ENCODE measurements at places on chromosomes 12 and 14.
A peak's percentile ranks its signal among the peaks of the same experiment; 100 is the strongest.

- no peak for DNase-seq
Observed at GRCh38 chr14:59358784-59359183, 106.4 kb downstream of the GPR135 start.

- no peak for DNase-seq
Observed at GRCh38 chr14:24513009-24513408, 4.9 kb upstream of the CMA1 start.

- no peak for DNase-seq
Observed at GRCh38 chr14:66709291-66709690, 201.3 kb downstream of the GPHN start.

DNA sequence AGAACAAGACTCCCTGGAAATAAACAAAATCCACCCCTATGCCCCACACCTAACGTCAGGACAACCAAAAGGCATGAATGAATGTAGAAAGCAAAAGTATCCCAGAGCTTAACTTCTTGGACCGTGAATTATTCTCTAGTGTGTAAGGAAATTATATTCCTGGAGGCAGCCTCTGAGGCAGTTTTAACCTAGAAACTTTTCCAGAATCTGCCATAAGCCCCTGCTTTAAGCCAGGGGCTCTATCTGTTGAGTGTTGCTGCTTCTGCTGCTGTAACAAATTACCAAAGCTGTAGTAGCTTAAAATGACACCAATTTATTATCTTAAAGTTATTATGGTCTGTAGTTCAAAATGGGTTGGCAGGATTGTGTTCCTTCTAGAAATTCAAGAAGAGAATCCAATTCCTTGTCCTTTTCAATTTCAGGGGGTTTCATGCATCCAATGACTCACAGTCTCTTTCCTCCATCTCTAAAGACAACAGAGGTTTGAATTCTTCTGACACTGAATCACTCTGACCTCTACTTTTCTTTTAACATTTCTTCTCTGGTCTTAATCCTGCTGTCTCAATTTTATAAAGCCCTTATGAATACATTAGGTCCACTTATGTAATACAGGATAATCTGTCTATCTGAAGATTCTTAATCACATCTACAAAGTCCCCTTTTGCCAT lies 242.7 kb downstream of the ATXN7L3B start:
- no peak for DNase-seq

DNA sequence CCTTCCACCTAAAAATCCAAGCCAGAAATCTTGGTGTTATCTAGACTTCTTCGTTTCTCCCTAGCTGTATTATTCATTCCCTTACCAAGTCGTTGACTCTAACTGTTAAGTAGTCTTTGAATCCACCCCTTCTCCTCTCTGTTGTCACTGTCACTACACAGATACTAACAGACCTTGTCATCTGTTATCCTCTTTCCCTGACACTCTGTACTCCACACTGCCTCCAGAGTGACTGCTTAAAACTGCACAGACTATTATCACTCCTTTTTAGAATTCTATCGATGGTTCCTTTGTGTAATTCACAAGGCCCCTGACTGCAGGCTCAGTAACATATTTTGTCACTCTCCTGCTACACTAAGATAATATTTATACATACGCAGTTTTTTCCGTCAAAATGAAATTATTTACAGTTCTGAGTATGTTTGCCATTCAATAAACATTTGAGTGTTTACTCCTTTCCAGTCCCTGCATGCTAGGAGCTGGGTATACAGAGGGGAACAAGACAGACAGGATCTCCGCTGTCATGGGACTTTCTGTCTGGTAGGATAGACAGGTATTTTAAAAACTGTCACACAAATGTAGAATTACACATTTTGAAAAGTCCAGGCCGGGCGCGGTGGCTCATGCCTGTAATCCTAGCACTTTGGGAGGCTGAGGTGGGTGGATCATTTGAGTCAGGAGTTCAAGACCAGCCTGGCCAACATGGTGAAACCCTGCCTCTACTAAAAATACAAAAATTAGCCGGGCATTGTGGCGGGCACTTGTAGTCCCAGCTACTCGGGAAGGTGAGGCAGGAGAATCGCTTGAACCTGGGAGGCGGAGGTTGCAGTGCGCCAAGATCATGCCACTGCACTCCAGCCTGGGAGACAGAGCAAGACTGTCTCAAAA lies 3.8 kb downstream of the MARS1 start:
- no peak for DNase-seq

DNA sequence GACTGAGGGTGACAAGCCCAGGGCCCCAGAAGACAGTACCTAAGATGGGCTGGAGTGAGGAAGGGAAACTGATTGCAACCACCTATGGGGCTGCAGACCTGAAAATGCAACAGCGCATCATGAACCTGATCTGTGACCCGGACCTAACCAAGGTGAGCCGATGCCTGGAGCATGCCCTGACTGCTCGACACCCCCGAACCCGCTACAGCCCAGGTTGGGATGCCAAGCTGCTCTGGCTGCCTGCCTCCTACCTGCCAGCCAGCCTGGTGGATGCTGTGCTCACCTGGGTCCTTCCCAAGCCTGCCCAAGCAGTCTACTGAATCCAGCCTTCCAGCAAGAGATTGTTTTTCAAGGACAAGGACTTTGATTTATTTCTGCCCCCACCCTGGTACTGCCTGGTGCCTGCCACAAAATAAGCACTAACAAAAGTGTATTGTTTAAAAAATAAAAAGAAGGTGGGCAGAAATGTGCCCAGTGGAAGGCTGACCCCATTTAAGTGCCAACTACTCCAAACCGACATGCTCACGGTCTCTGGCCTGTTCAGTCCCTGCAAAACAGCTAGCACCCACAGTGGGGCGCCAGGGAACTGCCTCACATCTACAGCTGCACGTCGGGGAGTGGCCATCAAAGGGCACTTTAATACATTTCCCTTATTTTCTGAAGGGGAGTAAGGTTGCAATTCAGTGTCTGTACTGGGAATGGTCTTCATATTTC lies 4.2 kb downstream of the RDH5 start:
- DNase-seq = no peak

DNA sequence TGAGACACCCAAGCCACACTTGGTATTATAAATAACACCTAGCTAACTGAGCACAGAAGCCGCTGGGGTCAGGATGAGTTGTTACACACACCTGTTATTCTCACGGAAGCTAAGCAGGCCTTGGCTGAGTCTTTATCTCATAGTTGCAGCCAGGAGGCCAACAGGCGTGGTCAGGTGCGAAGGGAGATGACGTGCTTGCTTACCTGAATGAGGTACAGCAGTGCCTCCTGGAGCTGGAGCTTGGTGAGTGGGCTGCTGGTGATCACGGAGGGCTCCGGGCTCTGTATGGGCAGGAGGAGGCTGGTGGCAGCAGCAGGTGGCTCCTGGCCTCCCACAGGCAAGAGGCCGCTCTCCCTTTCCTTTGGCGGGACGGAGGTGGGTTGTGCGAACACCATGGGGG lies 30.4 kb upstream of the CACNA2D4 start:
- no peak for DNase-seq

- no peak for DNase-seq
Observed at GRCh38 chr14:80080601-80081000, 130.7 kb downstream of the DIO2 start.

- no peak for DNase-seq
Observed at GRCh38 chr12:124464830-124465229, 102.6 kb downstream of the NCOR2 start.

DNA sequence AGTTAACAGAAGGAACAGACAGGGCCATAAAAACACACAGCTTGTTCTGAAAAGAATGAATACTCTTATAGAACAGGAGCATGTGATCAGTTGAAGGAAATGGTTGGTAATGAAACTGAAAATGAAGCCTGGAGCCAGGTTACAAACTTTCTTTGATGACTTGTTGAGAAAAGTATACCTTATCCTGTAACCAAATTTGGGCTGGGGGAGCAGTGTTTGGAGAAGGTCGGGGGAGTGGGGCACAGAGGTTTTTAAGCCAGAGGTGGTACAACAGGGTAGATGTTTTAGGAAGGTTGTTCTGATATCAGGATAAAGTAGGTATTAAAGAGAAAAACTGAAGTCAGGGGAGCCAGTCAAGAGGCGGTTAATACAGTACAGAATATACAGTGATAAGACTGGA lies 8.2 kb downstream of the GOLT1B start:
- DNase-seq = no peak

DNA sequence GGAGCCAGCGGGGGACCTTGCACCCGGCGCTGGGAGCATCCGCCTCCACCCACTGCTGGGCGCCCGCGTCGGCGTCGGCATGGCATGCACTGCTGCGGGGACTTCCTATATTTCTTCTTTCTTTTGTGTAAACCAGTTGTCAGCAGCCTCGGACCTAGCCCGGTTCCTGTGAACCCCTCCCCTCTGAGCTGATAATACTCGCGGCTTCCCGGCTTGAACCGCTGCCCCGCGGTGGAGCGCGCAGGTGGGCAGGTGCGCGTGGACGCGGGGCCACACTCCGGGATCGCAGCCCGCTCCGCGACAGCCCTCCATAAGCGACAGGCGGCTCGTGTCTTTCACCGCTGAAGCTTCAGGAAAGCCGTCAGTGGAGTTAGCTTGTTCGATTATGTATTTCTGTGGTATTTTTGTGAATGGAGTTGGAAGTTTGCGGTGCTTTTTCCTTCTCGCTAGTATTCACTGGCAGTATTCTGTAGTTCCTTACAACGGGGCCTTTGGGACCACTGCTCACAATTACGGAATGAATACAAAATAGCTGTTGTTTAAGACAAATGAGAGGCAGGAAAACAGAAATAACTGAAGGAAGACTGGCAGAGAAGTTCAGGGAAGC lies 870 bp downstream of the BMAL2 start:
- DNase-seq = no peak

GRCh38 chr12:52035190-52035589 lies 16.1 kb upstream of the NR4A1 start:
- no peak for DNase-seq

DNA sequence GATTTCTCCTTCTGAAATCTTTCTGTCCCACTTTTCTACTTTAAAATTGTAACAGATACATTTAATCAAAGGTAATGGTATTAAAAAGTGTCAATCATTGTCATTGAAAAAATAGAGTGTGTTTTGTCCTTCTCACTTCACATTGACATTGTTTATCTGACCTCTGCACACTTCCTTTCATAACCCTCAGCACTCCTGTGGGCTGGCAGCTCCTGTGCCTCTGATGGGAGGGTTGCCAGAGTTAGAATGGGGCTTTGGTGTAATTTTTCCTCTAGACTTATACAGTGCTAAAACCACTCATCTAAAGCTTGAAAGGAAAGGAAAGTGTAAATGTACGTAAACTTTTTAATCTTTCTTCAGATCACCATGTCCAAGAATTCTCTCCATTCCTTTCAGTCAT lies 23.7 kb downstream of the KCNA1 start:
- no peak for DNase-seq

DNA sequence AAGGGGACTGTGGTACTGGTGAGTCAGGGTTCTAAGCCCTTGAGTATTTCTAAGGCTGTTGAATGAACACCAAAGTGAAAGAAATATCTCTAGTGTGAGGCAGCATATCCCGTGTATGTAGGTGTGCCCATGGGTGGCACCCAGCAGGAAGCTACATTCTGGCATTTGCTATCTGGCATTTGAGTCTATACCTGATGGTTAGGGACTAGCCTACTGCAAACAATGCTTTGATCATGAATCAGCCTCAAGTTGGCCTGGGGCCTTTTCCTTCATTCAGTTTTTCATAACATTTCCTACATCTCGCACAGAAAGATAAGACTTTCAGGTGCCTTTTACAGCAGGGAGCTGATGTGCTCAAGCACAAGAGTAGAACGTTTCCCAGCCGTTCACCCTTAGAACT lies 85.7 kb upstream of the E2F7 start:
- DNase-seq = no peak

DNA sequence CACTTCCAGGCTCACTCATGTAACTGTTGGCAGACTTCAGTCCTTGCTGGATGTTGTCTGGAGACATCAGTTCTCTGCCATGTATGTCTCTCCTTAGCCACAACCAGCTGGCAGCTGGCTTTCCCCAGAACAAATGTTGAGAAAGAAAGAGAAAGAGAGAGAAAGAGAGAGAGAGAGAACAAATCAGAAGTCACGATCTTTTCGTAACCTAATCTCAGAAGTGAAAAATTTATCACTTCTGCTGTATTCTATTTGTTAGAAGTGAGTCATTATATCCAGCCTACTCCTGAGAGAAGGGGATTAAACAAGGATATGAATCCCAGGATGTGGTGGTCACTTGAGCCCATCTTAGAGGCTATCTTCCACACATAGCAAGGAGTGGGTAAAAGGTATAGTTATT lies 101.2 kb downstream of the BTG1 start:
- no peak for DNase-seq

GRCh38 chr14:95896498-95897135 lies 20.0 kb downstream of the TUNAR start:
- DNase-seq = no peak

GRCh38 chr12:55955344-55955743 lies 10.5 kb downstream of the PMEL start:
- DNase-seq = no peak

- DNase-seq = peak; percentile 56
Observed at GRCh38 chr14:62691647-62692489, 353.4 kb downstream of the KCNH5 start.

- DNase-seq = peak; percentile 91
Observed at GRCh38 chr12:122097927-122098756, 19.6 kb downstream of the MLXIP start.

- DNase-seq = no peak
Observed at GRCh38 chr14:33643426-33644181, 307.3 kb downstream of the EGLN3 start.

- DNase-seq = no peak
Observed at GRCh38 chr12:56581418-56582145, 48.5 kb downstream of the BAZ2A start.

DNA sequence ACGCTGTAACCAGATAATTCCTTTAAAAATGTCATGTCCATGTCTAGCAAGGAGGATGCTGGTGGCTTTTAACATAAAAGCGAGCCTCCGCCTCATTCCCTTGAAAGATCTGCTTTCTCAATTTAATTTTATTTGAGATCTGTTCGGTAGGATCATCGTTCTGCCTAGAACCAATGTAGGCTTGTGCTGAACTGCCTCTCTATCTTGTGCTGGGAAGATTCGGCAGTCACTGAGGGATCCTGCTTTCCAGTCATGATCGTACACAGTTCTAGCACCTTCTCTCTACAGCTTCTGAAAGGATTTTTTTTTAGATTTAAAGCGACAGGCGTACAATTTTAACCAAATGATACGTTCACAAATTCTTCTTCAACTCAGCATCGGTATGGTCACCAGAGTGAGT lies 54.3 kb downstream of the PEBP1 start:
- DNase-seq = no peak

DNA sequence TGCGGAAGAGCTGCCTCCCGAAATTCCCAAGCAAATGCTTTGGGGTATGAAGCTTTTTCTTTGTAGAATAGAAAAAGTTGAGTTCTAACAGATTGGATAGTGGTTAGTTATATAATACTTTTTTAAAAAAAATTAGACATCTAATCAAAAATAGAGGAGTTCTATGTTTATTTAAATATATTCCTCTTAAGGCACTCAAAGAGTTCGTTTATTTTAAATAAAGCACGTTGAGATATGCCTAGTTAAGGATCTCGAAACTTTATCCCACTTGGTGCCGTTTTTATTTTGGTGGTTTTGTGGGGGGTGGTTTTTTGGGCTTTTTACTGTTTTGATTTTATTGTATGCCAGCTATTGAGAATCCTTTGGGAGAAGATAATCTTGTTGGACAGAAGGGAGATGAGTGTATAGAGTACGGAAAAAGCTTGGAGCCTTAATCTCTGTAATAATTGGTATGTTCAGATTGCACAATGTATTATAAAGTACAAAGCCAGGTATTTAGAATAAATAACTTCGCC lies 10.7 kb upstream of the SNAPC1 start:
- no peak for DNase-seq

GRCh38 chr14:65959563-65960024 lies 526.6 kb upstream of the CCDC196 start:
- DNase-seq = no peak
